Stimulated activated CD4-positive, alpha-beta T cell treated with anti-CD3 and anti-CD28 coated beads, Interleukin-12 subunit alpha, Interleukin-12 subunit beta, amount 100 ng/mL, for 24 hours (primary cell): ENCODE measurements at places on chromosomes 7 and 10.
A peak's percentile ranks its signal among the peaks of the same experiment; 100 is the strongest.

DNA sequence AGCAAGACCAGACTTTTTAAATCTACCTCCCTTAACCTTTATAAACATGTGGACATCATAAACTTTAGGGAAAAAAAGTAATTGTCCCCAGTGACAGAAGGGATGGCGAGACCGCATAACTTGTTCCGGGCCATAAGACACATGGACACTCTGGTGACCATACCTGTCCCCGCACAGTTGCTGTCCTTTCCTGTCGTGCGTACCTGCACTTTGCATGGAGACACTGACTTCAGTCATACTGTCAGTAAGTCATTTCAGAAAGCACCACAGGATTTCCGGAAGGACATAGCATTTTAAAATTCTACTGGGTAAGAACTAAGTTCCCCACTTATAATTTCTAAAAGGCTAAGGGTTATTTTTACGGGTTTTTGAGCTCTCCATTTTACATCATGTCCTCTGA is 120.9 kb downstream of the CREB5 start:
- no peak for DNase-seq

GRCh38 chr7:57398548-57398947 is 51.4 kb upstream of the ZNF716 start:
- no peak for DNase-seq

DNA sequence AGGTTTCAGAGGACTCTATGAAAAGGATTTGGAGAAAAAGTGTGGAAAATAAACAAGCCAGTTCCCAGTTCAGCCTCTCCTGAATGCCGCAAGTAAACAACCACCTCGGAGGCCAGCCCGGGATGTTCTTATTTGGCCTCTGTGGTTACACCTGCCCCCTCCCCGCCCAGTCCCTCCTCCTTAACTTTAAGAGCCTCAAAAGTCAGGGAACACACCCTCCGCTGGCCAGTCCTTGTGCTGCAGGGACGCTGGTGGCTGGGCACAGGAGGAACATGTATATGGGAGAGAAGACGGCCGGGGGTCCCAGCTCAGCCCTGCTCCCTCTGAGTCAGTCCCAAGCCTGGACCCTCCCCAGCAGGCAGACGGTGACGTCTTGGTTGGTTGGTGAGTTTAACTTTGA is 6.1 kb downstream of the CHST3 start:
- DNase-seq = no peak

GRCh38 chr7:129947701-129948100 is 5.1 kb downstream of the UBE2H start:
- DNase-seq = no peak

DNA sequence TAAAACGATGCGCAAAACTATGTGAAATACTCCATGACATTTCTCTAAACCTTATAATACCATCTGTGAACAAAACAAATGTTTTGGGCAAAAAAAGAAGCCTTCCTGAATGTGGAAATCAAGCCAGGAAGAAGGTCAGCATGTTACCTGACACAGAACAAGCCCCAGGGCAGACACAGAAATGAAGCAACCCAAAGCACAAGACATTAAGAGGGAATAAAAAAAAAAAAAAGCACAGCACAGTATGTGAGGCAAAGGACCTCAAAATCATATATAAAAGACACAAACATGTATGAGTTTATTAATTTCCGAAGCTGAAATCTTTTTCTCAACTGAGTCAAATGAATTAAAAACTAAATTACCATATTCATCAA is 161.8 kb downstream of the SKIDA1 start:
- no peak for DNase-seq

GRCh38 chr7:74449809-74450397 is 3.8 kb upstream of the GTF2IRD1 start:
- DNase-seq = peak; percentile 35

DNA sequence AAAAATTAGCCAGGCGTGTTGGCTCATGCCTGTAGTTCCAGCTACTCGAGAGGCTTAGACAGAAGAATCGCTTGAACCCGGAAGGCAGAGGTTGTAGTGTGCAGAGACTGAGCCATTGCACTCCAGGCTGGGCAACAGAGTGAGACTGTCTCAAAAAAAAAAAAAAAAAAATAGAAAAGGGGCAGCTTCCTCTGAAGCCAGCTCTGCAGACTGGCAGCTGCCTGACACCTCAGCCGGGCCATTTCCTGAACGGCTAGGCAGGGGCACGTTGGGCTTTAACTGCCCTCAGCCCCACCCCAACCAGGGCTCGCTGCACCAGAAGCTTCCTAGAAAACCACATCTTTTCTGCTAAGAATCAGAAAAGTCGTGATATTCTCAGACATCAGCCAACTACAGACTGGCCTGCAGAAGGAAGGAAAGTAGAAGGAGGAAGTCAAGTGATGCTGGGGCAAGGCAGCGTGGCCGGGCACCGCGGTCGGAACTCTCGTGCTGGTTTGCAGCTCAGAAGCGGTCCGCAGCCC is 38.0 kb downstream of the PRKAG2 start:
- no peak for DNase-seq

GRCh38 chr7:37318541-37318940 is 130.1 kb downstream of the ELMO1 start:
- DNase-seq = no peak

GRCh38 chr10:43384252-43385221 is 13.1 kb downstream of the FXYD4 start:
- DNase-seq = no peak

GRCh38 chr7:88121335-88121734 is 98.5 kb downstream of the SRI start:
- no peak for DNase-seq

DNA sequence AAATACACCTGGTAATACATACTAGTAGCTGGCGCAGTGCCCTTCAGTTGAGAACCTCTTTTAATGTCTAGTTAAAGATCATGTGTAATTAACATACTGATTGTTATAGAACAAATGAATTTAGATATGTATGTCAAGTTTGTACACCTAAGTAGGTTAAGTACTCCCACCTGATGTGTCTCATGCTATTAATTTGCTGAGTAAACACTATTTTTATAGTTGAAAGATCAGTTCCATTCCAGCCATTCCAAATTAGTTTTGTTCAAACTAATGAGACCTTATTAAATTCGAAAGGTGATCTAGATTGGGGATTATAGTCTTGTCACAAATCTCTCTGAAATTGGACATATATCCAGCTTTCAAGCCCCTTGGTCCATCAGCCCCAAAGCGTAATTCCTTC is 710.0 kb downstream of the LRMDA start:
- no peak for DNase-seq

DNA sequence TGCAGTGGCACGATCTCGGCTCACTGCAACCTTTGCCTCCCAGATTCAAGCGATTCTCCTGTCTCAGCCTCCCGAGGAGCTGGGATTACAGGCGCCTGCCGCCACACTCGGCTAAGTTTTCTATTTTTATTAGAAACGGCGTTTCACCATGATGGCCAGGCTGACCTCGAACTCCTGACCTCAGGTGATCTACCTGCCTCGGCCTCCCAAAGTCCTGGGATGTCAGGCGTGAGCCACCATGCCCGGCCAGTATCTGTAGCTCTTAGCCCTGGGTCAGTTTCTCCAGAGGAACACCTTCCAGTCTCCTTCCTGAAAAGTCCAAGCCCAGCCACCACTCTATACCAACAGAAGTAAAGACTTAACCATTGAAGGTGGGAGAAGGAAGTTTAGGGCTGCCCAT is 15.2 kb upstream of the ZKSCAN1 start:
- DNase-seq = no peak

- DNase-seq = no peak
Measured at GRCh38 chr10:132143162-132143561, 43.6 kb upstream of the DPYSL4 start.

DNA sequence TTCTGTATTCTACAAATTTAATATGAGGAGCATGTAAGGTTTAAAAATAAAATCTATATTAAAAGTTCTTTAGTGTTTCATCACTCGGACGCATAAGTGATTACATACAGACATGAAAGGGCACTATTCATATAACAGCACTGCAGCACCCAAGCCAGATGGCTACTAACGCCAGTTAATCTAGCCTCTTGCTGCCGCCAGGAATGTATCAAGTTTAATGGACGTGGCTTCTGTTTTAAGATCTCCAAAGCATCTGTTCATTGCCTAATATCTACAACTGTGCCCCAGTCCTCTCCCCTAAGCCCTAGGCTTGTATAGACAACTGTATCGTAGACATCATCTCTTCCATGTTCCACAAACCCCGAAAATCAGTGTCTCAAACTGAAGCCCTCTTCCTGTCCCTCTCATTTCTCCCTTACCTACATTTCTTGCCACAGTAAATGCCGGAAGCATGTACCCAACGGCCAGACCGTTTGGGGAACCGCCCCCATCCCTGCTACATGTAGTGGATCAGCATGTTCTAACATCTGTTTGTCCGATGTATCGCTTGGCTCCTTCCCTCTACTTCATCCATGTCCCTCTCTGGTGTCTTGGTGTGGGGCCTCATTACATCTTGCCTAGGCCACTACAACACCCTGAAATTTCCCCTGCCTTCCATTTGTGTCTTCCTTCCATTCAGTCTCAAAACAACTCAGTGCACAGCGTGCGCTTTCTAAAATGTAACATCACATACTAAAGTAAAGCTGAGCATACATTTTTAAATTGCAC is 147.5 kb upstream of the RSU1 start:
- DNase-seq = no peak

GRCh38 chr10:3400348-3400747 is 227.8 kb upstream of the PITRM1 start:
- no peak for DNase-seq

DNA sequence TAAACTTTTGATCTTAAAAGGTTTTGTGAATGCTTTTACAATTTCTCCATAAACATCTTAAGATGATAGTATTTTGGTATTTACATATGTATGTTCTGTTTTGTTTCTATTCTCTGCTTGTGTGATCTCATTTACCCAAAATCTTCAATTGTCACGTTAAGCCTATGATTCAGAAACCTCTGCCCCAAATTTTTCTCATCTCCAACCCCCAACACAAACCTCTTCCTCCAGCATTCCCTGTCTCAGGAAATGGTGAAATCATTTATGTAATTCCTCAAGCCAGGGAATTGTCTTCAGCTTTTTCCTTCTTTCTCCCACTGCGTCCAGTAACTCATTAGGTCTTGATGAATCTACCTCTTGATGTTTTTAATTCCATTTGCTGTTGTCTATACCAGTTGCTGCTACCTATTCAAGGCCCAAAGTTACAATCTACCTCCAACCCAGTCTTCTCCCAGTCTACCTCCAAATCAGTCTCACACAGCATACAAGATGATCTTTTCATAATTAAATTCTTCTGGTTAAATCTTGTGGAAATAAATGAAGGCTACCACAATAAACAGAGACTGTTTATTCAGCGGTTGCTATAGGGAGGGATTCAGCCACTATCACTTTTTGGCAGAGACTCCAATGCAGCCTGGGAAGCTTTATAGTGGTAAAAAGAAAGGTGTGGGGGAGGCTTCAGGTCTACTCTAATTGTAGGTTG is 5.8 kb downstream of the CFAP69 start:
- DNase-seq = no peak
